ENCODE measurements at places on chromosomes 11 and 22.
A peak's percentile ranks its signal among the peaks of the same experiment; 100 is the strongest.

- DNase-seq: no peak
Observed at GRCh38 chr22:31055635-31056159, 25.4 kb upstream of the SMTN start.

GRCh38 chr22:45263463-45264269, 21.1 kb upstream of the UPK3A start:
- DNase-seq: no peak

GRCh38 chr11:78787696-78788095, 213.0 kb upstream of the NARS2 start:
- DNase-seq: no peak

GRCh38 chr11:12581923-12582322, 92.3 kb upstream of the TEAD1 start:
- DNase-seq: no peak

GRCh38 chr11:76857781-76858410, 2.8 kb upstream of the ACER3 start:
- no peak for DNase-seq

GRCh38 chr11:109644152-109644551, 222.2 kb downstream of the C11orf87 start:
- DNase-seq: no peak

DNA sequence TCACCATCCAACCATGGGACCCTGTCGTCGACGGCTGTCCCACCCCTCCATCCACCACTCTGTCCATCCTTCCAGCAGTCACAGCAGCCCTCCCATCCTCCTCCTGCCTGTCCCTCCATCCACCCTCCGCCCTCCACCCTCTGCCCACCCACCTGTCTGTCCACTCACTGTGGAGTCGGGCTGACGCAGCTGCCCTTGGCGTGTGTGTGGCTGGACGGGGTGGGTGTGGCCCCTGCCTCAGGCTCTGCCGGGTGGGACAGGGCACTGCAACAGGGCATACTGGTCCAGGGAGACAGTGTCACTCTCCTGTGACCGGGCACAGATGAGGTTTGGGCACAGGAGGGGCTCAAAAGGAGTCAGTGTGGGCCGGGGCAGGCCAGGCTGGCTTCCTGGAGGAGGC, 1.9 kb downstream of the PKP3 start:
- DNase-seq: no peak

- no peak for DNase-seq
Observed at GRCh38 chr11:34540870-34541269, 27.3 kb upstream of the ELF5 start.

DNA sequence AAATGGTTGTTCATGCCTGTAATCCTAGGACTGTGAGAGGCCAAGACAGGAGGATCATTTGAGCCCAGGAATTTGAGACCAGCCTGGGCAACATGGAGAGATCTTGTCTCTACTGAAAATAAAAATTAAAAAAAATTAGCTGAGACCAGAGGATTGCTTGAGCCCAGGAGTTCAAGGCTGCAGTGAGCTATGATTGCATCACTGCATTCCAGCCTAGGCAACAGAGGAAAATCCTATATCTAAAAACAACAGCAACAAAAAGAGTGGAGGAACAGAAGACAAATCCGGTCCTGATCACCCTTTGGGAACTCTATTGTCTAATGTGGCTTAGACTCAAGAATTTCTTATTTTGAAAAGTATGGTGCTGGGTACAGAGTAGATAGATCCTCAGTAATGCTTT, 17.3 kb downstream of the BARX2 start:
- DNase-seq: no peak

DNA sequence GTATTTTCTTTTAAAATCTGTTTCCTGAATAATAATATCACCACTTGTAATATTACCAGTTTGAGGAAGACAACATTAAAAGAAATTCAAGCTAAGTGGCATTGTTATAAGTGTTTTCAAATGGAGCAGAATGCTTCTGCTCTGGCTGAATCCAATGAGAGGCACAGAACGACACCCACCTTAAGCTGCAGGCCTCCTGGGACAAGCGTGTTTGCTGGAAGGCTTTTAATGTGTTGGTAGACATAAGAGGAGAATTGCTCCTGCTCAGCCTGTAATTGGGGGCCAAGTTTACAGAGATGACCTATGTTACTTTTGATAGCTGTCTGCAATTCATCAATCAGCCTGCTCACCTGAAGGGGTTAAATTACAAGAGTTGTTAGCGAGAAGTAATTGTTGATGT, 242.2 kb downstream of the DCDC1 start:
- DNase-seq: no peak

GRCh38 chr22:17964156-17964555, 60.2 kb downstream of the MICAL3 start:
- DNase-seq: no peak

GRCh38 chr22:20412474-20413216, 18.7 kb downstream of the ZNF74 start:
- DNase-seq: no peak

- peak; percentile 47 for DNase-seq
Observed at GRCh38 chr11:6315811-6316425, 4.4 kb downstream of the CAVIN3 start.

GRCh38 chr11:59728154-59728553, 14.5 kb upstream of the OR10V1 start:
- no peak for DNase-seq

DNA sequence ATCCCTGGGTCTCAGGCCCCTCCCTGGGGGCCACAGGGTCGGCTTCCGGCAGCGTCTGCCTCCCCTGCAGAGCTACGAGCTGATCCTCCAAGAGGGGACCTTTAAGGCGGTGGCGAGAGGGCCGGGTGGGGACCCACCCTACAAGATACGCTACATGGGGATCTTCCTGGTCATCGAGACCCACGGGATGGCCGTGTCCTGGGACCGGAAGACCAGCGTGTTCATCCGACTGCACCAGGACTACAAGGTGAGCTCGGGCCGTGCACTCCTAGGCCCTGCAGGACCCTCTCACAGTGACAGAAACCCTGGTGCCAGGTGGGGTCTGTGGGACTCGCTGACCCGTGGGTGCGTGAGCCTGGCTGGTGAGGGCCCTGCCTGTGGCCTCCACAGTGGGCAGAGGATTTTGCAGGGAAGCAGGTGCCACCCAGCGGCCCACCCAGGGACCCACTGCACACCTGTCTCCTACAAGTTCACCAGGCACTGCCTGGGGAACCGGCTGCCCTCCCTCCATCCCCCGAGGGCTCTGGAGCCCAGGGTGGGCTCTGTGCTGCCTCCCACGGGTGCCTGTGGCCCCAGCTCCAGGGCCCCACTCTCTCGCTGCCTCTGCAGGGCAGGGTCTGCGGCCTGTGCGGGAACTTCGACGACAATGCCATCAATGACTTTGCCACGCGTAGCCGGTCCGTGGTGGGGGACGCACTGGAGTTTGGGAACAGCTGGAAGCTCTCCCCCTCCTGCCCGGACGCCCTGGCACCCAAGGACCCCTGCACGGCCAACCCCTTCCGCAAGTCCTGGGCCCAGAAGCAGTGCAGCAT, 13.7 kb downstream of the MUC5B start:
- no peak for DNase-seq

DNA sequence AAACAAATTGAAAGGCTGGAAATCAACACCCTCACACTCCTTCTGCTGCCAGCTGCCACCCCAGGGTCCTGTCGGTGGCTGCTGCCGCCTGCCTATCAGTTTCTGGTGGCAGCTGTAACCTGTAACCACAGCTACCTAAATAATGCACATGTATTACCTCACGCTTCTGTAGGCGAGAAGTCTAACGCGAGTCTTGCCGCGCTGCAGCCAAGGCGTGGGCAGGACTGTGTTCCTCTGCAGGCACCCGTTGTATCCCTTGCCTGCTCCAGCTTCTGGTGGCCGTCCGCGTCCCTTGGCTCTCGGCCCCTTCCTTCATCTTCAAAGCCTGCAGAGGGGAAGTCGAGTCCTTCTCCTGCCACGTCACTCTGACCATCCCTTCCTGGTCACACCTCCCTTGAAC, 44.1 kb upstream of the GCAT start:
- no peak for DNase-seq

DNA sequence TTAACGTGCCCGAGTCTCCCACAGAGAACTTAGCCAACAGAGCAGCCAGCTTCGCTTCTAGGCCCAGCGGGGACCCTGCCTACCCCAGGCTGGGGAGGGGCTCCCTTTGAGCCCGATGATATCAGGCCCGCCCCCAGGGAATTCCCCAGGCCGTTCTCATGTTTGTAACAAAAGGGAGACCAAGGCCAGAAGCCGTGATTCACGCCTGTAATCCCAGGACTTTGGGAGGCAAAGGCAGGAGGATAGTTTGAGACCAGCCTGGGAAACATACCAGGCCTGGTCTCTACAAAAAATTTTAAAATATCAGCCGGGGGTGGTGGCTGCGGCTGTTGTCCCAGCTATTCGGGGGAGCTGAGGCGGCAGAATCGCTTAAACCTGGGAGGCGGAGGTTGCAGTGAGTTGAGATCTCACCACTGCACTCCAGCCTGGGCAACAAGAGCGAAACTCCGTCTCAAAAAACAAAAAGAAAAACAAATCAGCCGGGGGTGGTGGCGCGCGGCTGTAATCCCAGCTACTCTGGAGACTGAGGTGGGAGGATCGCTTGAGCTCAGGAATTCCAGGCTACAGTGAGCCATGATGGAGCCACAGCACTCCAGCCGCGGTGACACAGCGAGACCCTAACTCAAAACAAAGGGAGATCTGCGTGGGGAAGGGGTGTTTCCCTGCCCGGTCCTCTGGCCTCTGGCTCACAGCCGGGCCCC, 1.7 kb downstream of the DRD4 start:
- DNase-seq: no peak

- no peak for DNase-seq
Observed at GRCh38 chr22:50506611-50507420, 686 bp downstream of the LMF2 start.

DNA sequence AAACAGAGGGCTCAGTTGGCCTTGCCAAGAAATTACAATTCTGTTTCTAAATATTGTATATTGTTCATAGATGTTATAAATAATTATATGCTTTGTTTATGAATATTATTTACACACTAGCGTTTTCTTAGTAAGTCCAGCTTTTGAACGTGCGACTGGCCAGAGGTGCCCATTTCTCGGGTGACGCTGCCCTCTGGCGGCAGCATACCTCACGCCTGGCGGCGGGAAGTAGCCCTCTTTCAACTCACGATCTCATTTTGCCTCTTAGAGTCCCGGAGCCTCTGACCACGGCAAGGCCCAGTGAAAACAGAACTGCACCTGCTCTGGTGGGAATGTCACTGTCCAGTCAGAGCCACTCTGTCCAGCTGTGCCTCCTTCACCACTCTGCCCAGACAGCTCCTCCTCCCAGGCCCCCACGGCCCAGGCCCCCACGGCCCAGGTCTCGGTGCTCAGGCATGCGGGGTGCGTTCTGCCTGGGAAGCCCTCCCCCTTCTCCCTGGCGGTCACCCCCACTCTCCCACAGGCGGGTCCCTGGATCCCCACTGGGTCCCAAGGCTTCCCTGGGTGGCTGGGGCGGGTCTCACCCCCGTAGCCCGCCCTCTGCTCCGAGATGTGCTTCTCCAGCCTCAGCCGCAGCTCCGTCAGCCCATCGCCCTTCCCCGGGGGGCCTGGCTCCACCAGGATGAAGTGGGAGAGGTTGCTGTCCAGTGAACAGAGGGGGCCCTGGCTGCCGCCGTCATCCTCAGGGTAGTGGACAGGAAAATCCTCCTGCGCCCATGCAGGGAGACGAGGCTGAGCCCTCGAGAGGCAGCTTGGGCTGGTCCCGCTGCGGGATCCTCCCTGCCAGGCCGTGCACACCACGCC, 19.3 kb downstream of the TSSC4 start:
- DNase-seq: peak; percentile 75

- DNase-seq: no peak
Observed at GRCh38 chr11:114097832-114098231, 38.3 kb downstream of the ZBTB16 start.

DNA sequence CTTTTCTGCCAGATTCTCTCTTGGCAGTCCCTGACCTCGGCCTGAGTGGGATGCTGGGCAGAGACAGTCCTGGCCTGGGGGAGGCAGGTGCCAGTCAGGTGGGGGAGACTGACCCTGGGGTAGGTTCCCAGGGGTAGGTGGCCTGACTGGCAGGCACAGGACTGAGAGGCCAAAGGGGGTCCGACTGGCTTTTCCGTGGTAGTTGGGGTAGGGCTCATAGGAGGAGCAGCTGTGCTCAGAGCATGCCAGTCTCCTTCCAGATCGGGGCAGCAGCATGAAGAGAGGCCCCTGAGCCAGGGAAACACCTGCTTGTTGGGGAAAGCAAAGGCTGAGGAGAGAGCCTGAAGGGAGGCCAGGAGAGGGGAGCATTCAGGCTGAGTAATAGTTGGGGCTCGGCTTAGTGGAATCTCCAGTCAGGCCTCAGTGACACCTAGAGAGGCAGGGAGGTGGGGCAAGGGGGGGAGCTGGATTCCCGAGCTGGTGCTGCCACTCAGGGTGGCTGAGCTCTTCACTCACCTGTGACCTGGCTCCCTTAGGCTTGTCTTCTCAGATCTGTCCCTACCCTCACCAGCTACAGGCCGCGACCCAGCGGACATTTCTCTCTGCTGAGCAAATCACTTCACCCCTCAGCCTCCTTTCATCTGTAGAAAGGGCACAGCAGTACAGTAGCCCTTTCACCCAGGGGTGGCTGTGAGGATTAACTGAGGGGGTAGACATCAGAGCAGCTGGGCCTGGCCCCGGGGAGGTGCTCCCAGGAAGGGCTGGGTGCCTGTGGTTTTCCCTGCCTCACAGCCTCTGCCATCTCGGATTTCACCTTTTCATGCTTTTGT, 26.2 kb downstream of the MCM5 start:
- no peak for DNase-seq

- no peak for DNase-seq
Observed at GRCh38 chr11:134366254-134366653, 34.5 kb downstream of the GLB1L2 start.

- DNase-seq: no peak
Observed at GRCh38 chr11:66547662-66548009, 933 bp downstream of the ACTN3 start.

- no peak for DNase-seq
Observed at GRCh38 chr22:23498811-23499798, 81.0 kb downstream of the IGLL1 start.

DNA sequence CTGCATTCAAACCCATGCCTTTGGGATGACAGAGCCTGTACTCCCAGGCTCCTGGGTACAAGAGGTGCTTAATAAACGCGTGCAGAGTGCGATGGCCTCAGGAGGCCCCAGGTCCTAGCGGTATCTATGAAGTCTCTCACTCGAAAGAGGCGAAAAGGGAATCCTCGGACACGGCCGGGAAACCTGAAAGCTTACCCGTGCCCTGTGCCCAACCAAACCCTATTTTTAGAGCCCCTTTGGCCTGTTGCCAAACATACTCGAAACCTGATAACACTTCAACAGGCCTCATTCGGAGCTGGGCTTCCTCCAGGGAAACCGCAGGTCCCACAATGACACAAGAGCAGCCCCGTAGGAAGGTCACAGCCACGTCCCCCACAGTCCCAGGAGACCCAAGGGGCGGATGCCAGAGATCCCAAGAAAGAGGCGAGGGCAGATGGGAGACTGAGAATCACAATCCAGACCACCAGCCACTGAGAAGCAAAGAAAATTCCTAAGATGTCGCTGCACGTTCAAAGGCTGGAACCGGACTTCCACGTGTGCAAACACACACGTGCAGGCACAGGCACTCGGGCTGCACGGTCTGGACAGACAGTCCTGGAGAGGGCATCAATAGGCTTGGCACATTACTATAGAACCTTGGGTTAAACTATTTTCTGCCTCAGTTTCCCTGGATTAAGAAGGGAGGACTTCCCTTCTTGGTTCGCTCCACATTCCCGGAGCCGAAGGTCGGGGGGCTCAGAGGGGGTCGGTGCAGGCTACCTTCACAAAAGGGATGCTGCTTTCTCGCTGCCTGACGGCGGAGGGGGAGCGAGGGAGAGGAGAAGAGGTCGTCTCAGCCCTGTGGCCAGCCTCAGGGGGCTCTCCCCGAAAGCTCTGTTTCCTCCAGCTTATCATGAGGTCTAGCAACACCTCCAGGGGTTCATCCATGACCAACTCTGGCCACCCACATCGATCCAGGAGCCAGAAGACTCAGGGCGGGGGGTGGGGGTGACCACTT, 8.2 kb downstream of the PDGFB start:
- DNase-seq: peak; percentile 69

Data from stimulated activated CD4-positive, alpha-beta T cell treated with anti-CD3 and anti-CD28 coated beads, Interleukin-15, amount 100 ng/mL, for 24 hours (primary cell).